T-cell (primary cell): ENCODE measurements at places on chromosomes 5 and 9. TPM values are rescaled to one million over a fixed set of nuclear protein-coding genes. Genes with fewer than 3 reads are reported as not detected.

PCDHGA10 gene
- total RNA-seq: 0.43 TPM

GRCh38 chr5:37184748-37185364 lies 64.3 kb downstream of the CPLANE1 start:
- no peak overlapping the region for H3K27ac ChIP-seq
- H3K4me3 ChIP-seq: no peak overlapping the region
- H3K27me3 ChIP-seq: no peaks in the 10 kb centered on the region
- H3K36me3 ChIP-seq: peaks cover 14% of the 10 kb centered on the region
- DNase-seq: no peak

DNA sequence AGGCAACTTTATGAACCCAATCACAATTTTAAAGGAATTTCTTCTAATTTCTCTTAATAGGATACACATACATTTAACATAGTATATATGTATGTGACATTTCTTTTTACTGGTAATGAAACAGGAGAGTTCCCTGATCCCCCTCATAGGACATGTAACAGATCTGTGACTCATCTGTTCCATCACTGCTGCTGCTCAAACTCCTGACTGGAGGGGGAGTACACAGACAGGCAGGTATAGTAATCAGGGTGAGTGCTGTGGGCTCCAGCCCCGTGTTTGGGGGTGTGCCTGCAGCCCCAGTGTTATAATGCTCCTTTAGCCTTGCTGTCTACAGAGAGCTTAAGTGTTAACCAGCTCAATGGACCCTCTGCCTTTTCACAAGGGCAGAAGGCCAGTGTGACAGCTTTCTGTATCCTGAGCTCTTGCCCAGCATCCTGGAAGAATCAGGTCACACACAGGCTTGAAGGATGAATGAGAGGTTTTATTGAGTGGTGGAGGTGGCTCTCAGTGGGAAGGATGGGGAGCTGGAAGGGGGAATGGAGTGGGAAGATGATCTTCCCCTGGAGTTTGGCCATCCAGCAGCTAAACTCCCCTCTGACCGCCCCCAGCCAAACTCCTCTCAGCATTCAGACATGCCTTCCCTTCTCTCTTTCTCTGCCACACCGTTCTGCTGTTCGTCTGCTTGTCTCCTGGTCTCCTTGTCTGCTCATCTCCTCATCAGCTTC lies 161.3 kb downstream of the ZNF608 start:
- H3K4me1 ChIP-seq: no peaks in the 10 kb centered on the region
- no peak overlapping the region for H3K27ac ChIP-seq
- H3K36me3 ChIP-seq: no peaks in the 10 kb centered on the region
- no peak overlapping the region for H3K4me3 ChIP-seq
- no peak for DNase-seq

- no peaks in the 10 kb centered on the region for H3K4me1 ChIP-seq
- no peak overlapping the region for H3K4me3 ChIP-seq
- H3K36me3 ChIP-seq: no peaks in the 10 kb centered on the region
Measured at GRCh38 chr5:167827766-167828165, 463.7 kb upstream of the WWC1 start.

DNA sequence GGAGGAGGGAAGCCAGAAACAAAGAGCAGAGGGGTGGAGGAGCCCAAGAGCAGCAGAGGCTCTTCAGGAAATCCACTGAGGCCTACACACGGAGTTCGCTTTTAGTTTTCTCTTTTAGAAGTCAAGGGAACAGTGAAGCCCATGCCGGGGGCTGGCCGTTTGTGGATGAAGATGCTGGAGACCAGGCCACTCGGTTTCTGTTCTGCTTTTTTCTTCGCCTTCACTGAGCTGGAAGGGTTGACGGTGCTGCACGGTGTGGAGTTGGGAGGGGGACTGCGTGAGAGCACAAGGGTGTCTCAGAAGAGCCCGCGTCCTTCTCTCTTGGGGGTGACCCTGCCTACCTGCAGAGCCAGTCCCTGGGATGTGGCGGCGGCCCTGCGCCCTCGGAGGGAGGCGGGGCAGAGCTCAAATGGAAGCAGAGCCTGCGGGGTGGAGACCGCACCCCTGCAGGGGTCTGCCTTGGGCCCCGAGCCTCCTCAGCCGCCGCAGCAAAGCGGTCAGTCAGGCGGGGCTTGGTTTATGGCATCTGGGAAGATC lies 68.5 kb upstream of the CACNA1B start:
- H3K36me3 ChIP-seq: peaks cover 19% of the 10 kb centered on the region
- H3K4me1 ChIP-seq: peaks cover 10% of the 10 kb centered on the region
- no peak overlapping the region for H3K4me3 ChIP-seq
- DNase-seq: no peak
- H3K27me3 ChIP-seq: no peaks in the 10 kb centered on the region

GRCh38 chr9:78525986-78526560 lies 229.1 kb downstream of the PSAT1 start:
- DNase-seq: no peak
- no peaks in the 10 kb centered on the region for H3K36me3 ChIP-seq
- H3K4me1 ChIP-seq: no peaks in the 10 kb centered on the region
- no peak overlapping the region for H3K4me3 ChIP-seq
- H3K27me3 ChIP-seq: no peaks in the 10 kb centered on the region
- no peak overlapping the region for H3K27ac ChIP-seq

DNA sequence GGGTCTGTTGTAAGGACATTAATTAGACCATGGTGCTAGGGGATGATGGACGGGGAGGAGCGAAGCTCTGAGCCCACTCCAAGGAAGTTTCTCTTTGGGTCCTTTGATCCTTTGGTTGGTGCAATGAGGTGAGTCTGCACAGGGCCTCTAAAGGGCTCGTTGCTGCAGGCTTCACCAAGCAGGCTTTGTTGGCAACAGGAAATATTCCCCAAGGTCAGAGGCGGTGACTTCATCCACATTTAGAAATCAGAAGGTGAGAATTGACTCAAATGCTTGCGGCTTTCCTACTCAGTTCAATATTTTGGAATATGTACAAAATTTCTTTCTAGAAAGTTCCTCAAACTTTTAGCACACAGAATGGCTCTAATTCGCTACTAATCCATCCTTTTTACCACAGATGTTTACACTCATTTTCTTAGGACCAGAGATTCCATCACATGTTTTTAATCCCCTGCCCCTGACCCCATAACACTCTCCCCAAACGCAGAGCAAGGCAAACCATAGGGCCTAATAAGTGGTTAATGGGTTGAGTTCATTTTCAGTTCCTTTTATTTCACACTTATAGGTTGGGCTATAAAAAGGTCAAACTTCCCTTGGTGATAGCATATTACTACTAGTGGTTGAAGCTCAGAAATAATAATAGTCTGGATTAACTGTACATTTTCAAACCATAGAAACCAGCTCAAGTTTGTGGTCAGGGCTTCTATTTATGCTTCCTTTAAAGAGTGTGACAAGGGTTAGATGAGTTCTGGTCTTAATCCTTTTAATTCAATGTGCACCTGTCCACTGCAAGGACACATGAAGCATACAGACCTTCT lies 37.3 kb upstream of the TMEM252 start:
- no peaks in the 10 kb centered on the region for H3K4me1 ChIP-seq
- no peak overlapping the region for H3K27ac ChIP-seq
